ENCODE measurements at places on chromosomes 5 and 9.

- no peak for DNase-seq
Observed at GRCh38 chr9:22054529-22054928, 45.4 kb upstream of the CDKN2B start.

DNA sequence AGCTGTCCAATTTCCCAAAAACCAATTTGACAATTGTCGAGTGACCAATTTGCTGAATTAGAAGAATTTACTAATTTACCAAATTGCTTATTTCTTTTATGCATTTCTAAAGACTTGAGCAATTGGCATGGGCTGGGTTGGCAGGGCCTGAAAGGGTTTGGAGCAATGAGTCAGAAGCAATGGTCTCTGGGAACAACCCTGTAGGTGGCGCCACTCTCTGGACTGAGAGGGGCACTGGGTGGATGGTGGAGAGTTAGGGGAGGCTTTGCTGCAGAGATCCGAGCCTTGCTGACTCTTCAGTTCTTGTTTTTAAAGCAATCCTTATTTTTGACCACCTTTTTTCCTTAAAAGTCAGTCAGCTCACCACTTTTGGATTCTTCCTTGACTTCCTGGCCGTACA, 71.5 kb upstream of the RPS23 start:
- no peak for DNase-seq

DNA sequence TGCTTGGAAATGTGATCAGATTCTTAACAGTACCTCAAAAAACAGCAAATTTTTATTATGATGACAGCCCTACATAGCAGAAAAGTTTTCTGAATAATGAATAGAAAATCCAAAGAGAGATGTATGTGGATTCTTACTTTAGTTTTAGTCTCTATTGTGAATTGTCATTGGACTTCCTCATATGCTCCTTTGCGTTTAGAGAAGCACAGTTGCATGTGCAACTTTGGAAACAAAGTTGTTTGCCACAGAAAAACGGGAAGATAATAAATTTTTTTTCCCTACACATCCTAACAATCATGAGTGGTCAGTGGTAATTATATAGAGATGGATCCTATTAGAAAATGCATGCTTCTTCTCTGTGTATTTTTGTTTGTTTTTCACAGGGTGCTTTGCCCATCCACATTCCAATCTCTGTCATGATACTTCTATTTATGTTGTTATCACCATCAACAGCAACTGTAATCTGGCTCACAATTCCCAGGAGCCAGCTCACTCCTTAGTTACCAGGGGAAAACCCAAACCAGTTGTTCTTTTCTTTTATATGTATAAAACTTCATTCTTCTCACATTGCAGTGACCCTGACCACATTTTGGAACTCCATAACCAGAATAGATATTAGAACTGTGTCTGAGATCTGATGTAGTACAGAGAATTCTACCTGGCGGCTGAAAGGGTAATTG, 118.7 kb downstream of the NDUFS4 start:
- no peak for DNase-seq

DNA sequence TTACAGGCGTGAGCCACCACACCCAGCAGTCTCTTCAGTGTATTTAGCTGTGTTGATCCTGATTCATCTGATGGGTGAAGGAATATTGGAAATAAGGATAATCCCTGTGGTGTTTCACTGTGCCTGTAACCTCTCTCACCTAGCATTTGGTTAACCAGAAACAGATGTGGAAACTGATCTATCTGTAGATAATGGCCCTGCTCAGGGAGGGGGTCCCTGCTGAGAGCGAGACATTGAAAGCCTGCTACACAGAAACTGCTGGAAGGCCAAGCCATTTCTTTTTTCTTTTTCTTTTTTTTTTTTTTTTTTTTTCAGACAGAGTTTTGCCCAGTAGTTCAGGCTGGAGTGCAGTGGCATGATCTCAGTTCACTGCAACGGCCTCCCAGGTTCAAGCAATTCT, 28.4 kb downstream of the QRFP start:
- DNase-seq, result no peak

- no peak for DNase-seq
Observed at GRCh38 chr5:142453932-142454331, 129.1 kb upstream of the SPRY4 start.

DNA sequence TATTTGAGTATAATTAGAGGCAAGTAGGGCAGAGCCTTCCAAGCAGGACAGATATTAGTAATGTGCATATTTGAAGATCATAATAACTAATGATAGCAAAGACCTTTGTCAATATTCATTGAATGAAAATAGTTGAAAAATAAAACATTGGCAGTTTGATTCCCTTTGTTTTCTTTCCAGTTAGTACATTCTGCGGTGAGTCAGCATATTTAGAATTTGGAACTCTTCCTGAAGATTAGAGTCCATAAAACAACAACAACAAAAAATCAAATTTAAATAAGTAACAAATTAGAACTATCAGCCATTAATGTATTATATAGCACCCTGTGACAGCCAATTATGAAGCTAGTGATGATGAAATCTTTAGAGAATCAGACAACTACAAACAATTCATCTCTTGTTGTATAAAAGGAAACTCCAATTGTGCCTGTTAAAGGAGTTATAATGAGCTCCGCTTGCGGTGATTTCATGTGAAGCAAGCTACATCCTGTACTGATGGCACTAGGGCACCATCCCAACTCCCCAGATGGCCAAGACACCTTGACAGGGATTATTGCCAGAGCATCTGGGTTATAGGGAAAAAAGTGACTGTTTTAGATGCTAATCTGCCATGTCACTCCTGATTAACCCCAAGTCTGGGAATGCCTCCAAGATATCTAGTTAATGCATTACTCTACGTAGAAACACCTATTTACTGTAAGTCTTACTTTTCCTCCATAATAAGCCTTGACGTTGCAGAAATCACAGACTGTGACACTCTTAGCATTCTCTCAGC, 6.8 kb downstream of the IFNA8 start:
- no peak for DNase-seq

DNA sequence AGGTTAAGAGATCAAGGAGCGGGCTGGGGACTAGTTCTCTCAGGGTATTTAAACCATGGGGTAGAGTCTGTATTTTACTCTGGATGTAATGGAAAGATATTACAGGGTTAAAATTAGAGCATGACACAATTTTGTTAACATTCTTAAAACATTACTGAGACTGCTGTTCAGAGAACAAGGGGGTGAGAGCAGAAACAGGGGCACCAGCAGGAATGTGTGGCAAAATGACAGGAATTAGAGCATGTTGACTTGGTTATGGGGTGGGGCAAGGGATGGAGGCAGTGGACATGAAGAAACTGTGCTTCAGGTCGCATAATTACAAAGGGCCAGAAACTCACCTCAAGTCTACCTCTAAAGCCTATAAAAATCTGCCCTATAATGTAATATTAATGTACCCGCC, 75.0 kb downstream of the TMEM232 start:
- no peak for DNase-seq

DNA sequence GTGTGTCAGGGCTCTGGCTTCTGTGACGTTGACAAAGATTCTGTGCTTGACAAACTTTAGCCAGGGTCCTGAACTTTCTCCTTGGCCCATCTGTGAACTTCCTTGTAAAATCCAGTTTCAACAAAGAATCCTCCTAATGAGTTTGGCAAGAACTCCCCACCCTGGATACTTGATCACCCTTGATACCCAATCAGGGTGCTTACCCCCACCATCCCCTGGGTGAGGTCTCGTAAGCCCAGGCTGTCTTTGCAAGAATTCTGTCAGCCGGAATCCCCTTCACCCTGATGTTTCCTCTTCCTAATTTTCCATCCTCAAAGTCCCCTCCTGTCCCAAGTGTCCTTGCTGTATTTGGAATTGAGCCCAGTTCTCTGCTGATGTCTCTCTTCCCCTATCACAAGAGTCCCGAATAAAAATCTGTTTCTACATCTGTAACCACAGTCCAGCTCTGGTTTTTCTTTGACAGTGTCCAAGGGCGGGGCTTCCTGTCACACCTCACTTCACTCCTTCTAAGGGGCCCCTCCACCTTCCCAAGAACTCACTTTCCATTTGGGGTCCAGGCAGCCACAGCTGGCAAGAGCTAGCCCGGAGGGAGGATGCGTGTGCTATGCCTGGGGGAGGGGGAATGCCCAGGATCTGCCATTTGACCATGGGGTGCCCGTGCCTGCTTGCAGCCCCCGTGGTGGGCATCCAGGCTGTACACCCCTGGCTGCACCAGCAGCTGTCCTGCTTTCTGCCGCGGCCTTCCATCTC, 2.7 kb upstream of the CARD19 start:
- DNase-seq, result no peak

DNA sequence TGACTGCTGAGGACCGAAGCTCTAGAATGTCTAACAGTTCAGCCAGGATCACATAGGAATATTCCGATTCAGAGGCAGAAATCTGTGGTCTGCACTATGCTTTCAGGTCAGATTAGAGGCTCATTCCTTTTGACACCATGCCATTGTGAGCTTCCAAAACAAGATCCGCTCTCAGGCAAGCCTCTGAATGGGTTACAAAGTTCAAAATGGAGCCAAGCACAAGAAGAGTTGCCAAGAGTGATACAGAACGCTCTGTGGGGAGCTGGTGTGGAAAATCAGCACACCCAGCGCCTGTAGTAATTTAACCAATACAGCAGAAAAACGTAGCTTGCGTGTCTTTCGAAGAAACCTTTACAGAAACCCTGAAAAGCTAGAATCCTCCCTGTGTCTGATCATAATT, 33.3 kb upstream of the FAT2 start:
- no peak for DNase-seq

GRCh38 chr5:142743592-142744441, 26.4 kb upstream of the ARHGAP26 start:
- no peak for DNase-seq

DNA sequence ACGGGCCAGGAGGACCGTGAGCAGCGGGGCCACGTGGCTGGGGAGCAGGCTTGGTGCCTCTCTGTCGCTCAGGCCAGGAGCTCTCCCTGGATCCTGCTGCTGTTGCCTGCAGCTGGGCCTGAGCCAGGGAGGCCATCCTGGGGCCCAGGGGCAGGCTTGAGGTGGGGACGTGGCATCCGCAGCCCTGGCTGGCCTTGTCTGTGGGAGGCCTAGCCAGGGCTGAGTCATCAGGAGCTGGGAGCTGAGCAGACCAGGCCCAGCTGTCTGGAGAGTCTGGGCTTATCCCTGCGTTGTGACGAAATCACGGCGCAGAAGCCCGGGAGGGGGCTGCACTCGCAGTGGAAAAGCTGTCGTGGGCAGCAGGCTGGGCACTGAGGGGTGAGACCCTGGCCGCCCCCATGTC, 138.8 kb upstream of the COL5A1 start:
- peak; percentile 31 for DNase-seq

GRCh38 chr9:126822278-126822677, 17.4 kb downstream of the ZBTB43 start:
- DNase-seq, result no peak

- DNase-seq, result no peak
Observed at GRCh38 chr5:157563373-157563928, 12.1 kb downstream of the ADAM19 start.

DNA sequence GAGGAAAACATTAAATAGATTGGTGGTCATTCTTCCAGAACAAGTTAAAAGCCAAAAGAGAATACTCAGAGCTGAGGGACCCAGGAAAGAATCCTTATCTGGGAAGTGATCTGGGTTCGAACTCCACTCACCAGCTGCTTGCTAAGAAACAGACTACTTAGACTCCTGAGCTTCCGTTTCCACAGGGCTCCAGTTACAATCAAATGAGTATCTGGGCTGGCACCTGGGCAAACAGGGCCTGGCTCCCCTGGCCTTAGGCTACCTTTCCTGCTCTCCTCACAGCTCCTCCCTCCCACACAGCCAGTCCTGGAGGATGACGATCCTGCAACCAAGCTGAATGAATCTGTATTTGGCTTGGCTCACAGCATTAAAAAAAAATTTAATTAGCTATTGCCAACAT, 2.5 kb downstream of the MAPK9 start:
- DNase-seq, result no peak

- DNase-seq, result no peak
Observed at GRCh38 chr5:172029876-172030275, 23.4 kb upstream of the FBXW11 start.

DNA sequence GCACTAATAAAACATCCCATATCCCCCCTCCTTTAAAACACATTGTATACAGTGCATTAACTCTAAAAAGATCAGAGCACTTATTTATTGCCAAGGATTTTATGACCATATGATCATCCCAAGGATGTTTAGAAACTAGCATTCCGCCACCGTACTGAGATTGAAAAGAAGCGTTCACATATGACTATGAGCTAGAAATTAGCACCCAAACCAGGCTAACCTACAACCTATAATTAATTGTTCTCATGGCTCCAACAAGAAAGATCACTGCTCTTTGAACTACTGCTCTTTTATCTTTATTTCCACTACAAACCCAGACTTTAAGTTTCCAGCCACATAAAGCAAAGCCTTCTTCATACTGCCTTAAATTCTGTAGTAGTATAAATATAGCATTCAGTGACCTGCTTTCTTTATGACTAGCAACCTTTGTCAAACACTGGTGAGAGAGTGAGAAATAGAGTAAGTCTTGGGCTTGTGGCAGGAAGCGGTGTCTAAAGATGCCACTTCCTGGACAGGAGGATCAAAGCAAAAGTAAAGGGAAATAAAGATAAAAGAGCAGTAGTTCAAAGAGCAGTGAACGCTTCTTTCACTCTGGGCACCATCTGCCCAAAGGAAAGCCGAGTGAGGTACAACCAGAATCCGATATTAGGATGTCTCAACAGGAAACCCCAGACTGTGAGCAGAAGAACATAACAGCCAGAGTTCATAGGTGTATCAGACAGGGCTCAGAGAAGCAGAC, 151.1 kb upstream of the ERCC6L2 start:
- no peak for DNase-seq

GRCh38 chr5:122680623-122681350, 94.1 kb upstream of the SNX2 start:
- no peak for DNase-seq

DNA sequence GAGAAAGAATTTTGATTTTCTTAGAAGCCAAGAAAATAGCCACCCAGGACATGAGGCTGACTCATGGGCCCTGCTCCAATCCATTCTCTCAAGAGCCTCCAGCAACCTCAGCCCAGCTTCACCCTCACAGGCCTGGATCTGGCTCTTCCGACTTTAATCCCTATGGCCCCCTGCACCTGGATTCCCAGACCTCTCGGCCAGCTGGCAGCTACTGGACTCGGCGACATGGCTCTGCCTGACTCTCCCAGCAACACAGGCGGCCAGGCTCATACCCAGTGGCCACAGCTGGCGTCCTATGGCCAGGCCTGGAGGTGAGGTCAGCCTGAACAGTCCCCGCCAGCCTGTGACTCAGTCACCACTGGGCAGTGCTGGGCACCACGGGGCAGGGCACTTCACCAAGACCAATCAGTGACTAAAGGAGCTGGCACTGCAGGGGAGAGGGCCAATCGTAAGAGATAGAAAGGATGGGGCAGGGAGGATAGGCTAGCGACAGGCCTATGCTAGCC, 6.2 kb upstream of the PDLIM4 start:
- DNase-seq, result no peak

GRCh38 chr5:45695804-45696156, 400 bp downstream of the HCN1 start:
- DNase-seq, result no peak

Measured in SW 1271 (cell line).